ENCODE measurements at places on chromosomes 12 and 14.

- DNase-seq, result no peak
These were observed 8.0 kb upstream of the ANKRD9 start for GRCh38 chr14:102517392-102518062.

- no peak for DNase-seq
These were observed 17.6 kb upstream of the FAM181A start for GRCh38 chr14:93909429-93910128.

DNA sequence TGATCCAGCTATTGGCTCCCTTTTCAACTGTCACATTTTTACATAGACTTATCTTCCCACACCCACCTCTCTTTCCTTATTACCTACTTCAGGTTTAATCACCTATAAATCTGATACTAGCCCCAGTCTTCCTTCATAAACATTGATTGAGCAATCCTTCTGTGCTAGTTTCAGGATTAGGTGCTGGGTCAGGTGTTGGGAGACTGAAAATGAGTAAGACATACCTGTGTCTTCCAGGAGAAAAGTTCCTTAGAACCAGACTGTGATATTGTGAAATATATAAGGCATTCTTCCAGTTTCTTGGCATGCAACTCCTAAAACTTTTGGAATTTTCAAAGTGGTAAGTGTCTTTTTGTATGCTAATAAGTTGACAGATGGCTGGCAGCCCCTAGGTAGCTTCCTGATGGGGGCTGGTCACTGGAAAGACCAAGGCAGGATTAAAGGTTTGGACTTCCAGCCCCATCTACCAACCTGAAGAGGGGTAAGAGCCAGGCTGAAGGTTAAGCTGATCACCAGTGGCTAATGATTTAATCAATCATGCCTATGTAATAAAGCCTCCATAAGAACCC lies 4.6 kb downstream of the ANO6 start:
- no peak for DNase-seq

- no peak for DNase-seq
These were observed 7.4 kb downstream of the PAPOLA start for GRCh38 chr14:96509457-96510090.

GRCh38 chr12:88496891-88497371 lies 83.3 kb downstream of the KITLG start:
- DNase-seq, result no peak

DNA sequence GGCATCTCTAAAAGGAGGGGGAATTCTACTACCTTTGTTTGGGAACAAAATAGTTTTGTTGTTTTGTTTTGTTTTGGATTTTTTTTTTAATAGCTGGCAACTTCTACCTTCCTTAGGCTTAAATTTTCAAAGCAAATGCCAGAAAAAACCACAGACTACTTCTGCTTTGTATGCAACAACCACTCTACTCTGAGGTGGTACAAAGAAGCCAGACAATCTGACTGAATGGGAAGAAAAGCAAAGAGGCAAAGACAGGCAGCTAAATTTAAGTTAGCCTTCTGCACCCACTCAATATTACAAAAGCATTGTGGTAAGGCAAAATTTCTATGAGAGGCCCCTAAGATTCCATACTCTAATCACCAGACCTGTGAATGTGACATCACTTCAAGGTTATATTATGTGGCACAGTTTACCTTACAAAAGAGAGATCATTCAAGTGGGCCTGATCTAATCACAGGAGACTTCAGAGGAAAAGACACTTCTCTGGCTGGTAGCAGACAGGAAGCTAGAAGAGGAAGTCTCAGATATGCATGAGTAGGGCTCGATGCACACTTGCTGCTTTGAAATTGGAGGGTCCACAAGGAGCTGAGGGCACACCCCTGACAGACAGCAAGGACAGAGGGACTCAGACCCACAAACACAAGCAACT lies 566.6 kb downstream of the RPS29 start:
- no peak for DNase-seq

DNA sequence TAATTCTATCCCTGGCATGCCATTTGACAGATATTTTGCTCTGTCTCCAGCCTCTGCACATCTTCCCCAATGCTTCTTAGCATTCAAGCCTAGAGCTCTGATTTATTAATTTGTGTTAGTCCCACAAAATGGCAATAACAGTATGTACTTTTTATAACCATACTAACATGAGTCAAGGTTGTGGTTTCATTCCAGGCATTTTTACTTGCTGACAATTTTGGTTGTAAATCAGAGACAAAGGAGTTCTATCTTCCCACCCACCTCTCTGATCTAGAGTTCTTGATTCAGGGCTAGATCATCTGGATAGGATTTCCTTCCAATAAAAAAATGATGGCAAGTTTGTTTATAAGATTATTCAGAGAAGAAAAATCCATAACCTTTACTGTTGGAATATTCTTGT lies 18.5 kb upstream of the CISTR start:
- no peak for DNase-seq

- DNase-seq, result no peak
These were observed 48.5 kb downstream of the FGD6 start for GRCh38 chr12:95168746-95169145.

DNA sequence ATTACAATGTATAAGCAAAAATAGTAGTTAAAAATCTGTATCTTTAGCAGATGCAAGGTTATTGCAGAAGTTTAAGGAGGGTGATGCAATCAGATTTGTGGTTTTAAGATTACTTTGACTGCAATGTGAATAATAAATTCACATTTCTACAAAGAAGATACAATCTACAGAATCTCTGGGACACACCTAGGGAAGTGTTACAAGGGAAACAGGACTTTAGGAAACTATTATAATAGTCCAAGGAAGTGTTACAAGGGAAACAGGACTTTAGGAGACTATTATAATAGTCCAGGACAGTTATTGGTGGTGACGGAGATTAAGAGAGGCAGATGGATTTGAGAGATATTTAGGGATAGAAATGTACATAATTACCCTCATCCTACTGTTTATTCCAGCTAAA lies 154.4 kb upstream of the GARIN6 start:
- no peak for DNase-seq

DNA sequence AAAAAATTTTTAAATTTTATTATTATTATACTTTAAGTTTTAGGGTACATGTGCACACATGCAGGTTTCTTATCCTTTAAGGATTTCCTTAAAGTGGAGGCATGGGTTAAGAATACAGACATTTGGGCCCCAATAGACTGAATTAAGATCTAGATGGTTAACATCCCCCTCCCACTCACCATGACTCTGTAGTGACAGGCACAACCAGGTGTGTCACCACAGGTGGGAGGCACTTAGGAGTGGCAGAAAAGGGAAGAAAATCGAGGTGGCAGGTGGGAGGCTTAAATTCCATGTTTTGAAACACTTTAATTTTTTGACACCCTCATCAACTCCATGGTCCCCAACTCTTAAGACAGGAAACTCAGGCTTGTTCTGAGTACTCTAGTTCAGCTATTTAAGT lies 37.6 kb upstream of the GRIP1 start:
- DNase-seq, result no peak

GRCh38 chr12:55654511-55655214 lies 18.0 kb downstream of the OR10P1 start:
- DNase-seq, result no peak

- DNase-seq, result no peak
These were observed 94.1 kb downstream of the PLCZ1 start for GRCh38 chr12:18643681-18644080.

GRCh38 chr14:68951035-68951797 lies 27.9 kb downstream of the ACTN1 start:
- peak; percentile 78 for DNase-seq

- DNase-seq, result no peak
These were observed 7.5 kb upstream of the AACS start for GRCh38 chr12:125057708-125058107.

GRCh38 chr12:49902399-49903350 lies 1.0 kb downstream of the FAIM2 start:
- no peak for DNase-seq

GRCh38 chr12:68341822-68342221 lies 9.7 kb upstream of the MDM1 start:
- no peak for DNase-seq
